Left lung (tissue), 14 donors: ENCODE measurements at places on chromosomes 1 and 21. TPM values are rescaled to one million over a fixed set of nuclear protein-coding genes. Genes with fewer than 3 reads are reported as not detected.

The SHISA4 gene
- polyA plus RNA-seq = 20.8 TPM

DNA sequence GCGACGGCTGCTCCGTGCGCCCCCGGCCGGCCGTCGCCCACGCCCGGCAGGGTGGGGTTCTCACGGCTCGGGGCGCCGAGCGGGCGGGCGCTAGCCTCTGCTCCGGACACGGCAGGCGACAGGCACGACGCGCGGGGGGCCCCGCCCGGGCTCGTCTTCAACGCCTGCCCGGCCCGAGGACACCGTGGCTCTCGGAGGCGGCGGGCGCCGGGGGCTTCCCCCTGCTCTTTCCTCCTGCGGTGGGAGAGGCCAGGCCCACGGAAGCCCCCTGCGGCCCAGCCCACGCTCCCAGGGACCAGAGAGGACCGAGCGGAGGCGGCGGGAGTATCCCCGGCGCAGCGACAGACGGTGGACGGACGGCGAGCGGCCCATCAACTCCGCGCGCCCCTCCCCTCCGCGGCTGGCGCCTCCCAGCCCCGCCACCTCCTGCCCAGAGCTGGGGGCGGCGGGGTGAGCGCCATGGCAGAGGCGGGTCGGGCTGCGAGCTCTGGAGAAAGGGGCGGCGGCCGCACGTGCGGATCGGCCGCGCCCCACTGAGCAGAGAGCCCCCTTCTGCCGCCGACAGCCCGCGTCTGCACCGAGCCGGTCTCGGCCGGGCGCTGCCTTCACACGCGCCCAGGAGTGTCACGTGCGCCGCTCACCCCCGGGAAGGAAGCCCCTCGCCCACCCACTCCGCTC, at the start of the genes SHE and TDRD10:
Gene SHE (minus strand): TSS at position 347 of the 678 bp plus-strand sequence. CDS start 386 bp downstream, outside the sequence.
Gene TDRD10 (plus strand): TSS at position 154 of the 678 bp plus-strand sequence. CDS start 4,685 bp downstream, outside the sequence.
- peak; percentile 41 for DNase-seq

The MPZL1 gene
- polyA plus RNA-seq = 122 TPM

The ERICH3 gene
- 1.4 TPM for polyA plus RNA-seq

DNA sequence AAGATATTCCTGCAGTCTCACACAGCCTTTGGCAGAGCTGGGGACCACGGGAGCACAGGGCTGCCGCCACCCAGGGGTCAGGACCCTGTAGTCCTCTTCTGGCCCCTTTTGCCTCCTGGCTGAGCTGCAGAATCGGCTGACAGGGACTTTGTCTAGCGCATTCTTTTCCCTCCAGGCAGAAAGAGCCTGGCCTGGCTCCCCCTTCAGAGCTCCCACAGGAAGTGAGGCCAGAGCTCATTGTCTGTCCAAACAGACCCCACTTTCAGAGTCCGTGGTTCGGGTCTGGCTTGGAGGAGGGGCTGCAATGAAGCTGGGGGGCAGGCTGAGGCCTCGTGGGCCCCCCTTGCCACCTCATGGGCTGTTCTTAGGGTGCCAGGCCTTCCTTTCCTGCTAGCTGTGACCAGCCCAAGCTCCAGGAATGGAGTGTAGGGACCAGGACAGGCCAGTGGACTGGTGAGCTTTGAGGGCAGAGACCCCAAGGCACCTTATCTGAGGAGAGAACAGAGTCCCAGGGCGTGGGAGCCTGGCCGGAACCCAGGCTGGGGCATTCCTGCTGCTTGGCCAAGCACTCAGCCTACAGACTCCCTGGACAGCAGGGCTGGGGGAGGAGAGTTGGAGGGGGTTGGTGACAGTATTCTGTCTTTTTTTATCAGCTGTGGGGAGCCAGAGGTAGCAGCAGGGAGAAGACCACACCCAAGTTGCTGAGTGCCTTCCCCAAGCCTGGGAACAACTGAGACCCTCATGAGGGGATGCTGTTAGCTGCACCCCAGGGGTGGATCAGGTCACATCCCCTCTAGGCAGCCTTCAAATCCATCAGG, 4.7 kb downstream of the CELSR2 start:
- DNase-seq = no peak

DNA sequence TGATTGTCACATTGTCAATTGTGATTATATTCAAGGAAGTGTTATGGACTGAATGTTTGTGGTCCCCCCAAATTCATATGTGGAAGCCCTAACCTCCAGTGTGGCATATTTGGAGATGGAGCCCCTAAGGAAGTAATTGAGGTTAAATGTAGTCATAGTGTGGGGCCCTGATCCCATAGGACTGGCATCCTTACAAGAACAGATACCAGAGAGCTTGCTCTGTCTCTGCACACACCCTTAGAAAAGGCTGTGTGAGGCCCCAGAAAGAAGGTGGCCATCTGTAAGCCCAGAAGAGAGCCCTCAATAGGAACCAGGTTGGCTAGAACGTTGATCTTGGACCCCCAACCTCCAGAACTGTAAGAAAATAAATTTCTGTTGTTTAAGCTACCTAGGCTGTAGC, 28.1 kb downstream of the VANGL1 start:
- DNase-seq = no peak

DNA sequence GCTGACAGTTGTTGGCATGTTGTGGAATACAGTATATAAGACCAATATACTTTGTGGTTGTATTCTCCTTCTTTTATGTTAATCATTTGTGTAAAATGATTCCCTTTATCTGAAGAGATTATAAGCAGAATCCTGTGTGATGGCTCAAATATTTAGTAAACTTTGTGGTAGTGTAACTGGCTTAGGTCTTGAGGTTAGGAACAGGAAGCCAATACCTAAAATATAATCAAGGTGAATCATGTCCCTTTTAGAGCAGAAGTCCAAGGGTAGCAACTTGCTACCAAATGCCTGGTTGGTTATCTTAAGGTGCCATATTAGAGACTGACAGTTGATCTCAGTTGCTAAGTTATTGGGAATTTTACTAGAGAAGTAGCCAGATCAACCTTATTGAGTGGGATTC, 398.5 kb upstream of the ADAMTS5 start:
- no peak for DNase-seq

GRCh38 chr1:213996320-213997037, 8.7 kb downstream of the PROX1 start:
- DNase-seq = no peak

The SLC1A7 gene
- polyA plus RNA-seq = 0.52 TPM

- DNase-seq = no peak
These were observed 380.5 kb downstream of the SMYD3 start for GRCh38 chr1:246126580-246126979.

DNA sequence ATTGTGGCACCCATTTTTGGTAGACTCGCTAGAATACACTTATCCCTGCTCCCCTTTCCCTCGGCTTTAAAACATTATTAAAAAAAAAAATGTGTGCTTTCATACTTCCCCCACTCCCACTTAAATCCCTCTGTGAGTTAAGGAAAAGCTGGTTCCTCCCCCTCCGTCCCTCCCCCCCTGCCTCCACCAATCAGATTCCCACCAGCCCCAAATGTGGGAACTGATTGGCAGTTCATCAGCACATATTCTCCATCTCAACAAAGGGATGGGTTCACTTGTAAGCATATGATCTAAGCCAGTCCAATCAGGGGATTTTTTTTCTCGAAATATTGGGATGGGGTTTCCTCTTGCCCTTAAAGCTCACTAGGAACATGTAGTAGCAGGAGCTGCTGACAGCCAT, 10.8 kb upstream of the FYB2 start:
- no peak for DNase-seq

DNA sequence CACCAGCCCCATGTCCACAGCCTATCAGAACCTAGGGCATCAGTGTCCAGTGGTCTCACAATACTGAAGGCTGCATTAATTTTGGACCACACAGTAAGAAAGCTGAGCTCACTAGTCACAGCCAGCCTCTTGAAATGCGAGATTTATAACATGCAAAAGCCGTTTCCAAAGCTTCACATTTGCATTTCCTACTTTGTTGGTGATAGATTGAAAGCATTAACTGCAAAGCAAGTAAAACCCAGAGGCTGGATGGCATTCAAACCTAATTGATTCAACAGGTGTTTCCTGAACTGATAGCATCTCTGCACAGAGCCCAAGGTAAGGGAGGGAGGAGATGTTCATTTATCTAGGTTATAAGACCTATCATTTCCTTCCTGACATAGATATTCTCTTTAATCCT, 410.1 kb downstream of the OMA1 start:
- DNase-seq = no peak

GRCh38 chr1:153248176-153248879, 11.2 kb upstream of the LORICRIN start:
- DNase-seq = no peak

DNA sequence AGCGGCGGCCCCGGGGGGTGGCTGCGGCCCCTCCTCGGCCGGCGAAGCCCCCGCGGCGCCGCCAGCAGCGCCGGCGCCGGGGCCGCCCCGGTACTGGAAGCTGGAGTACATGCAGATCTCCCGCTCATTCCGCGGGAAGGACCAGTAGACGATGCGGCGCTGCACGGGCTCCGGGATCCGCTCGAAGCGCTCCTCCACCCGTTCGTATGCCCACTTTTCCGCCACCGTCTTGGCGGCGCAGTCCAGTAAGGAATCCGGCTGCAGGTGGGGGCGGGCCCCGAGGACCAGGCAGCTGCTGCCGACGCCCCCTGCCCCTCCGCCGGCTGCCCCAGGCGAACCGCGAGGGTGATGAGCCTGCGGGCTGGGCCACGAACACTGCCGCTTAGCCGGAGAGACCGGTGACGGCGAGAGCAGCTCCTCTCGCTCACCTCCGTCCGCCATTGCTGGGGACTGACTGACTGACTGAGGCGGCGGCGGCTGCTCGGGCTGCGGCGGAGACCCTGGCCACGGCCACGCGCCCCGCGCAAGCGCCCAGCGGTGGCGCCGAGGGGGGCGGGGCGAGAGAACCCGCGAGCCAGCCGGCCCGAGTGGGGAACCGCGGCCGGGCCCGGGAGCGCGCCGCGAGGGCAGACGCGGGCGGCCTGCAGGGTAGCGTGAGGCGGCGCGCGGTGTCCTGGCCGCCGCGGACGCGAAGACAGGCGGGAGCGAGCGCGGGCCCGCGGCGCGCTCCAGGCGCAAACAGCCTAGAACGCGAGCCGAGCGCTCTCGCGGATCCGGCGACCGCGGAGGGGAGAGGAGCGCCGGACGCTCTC, at the start of gene ZSWIM5:
Gene ZSWIM5 (minus strand): TSS at position 696 of the 812 bp plus-strand sequence. CDS start 255 bp downstream, at position 441.
- peak; percentile 48 for DNase-seq

The SAMSN1 gene
- 1.9 TPM for polyA plus RNA-seq
